ENCODE measurements at places on chromosomes 16 and 17. TPM values are rescaled to one million over a fixed set of nuclear protein-coding genes. Genes with fewer than 3 reads are reported as not detected.

CCDC200 gene
- not detected for total RNA-seq

MPP2 gene
- total RNA-seq, result 20.9 TPM

BEAN1 gene
- not detected for total RNA-seq

OR1A1 gene
- not detected for total RNA-seq

C16orf46 gene
- 1.9 TPM for total RNA-seq

GGT6 gene
- not detected for total RNA-seq

KRT20 gene
- 0.26 TPM for total RNA-seq

KRT28 gene
- total RNA-seq, result not detected

TBC1D3I gene
- not detected for total RNA-seq

SF3B3 gene
- total RNA-seq, result 91.8 TPM

CEMP1 gene
- 3.3 TPM for total RNA-seq

TBC1D3C gene
- total RNA-seq, result not detected

- H3K27me3 ChIP-seq, result no peaks in the 10 kb centered on the region
- H3K36me3 ChIP-seq, result no peaks in the 10 kb centered on the region
- H3K4me1 ChIP-seq, result no peaks in the 10 kb centered on the region
- no peak for DNase-seq
- H3K4me3 ChIP-seq, result no peak overlapping the region
Measured at GRCh38 chr17:41939044-41939692, 8.8 kb downstream of the ODAD4 start.

DNA sequence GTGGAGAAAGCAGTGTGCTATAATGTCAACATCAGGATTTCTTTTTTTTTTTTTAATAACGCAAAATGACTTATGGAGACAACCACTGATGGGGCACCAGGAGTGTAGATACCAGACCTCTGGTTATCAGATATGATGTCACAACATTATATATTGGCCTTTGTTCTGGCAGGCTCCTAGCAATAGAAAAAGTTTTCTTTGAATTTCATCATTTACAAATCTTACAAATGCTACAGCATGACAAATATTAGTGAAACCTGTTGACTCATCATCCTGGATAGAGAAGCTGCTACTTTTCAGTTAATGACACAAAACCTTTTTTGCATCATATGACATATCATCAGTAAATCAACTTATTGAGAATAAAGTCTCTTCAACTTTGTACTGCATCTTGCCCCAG is 6.1 kb downstream of the THUMPD1 start:
- DNase-seq, result no peak
- H3K36me3 ChIP-seq, result no peaks in the 10 kb centered on the region
- no peak overlapping the region for H3K27ac ChIP-seq
- no peak overlapping the region for H3K4me3 ChIP-seq

DNA sequence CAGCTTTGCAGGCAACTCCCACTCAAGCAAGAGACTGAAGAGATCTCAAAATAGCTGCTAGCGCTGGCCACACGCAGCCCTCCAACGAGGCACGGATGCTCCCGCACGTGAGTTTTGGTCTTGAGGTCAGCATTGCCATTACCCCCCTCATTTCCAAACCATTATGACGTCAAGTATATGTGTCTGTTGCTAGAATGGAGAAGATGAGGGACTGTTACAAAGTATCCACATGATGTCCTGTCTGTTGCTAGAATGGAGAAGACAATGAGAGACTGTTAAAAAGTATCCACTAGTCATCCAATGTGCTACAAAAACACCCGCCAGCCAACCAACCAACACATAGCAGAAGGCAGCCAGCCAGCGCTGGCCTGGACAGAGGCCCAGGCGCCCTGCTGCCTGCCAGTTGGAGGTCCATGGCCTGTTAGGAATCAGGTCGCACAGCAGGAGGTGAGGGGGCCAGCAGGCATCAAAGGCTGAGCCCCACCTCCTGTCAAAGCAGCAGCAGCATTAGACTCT is 24.8 kb downstream of the KLHDC4 start:
- H3K27ac ChIP-seq, result no peak overlapping the region
- no peaks in the 10 kb centered on the region for H3K27me3 ChIP-seq

- no peak overlapping the region for H3K4me3 ChIP-seq
- no peaks in the 10 kb centered on the region for H3K4me1 ChIP-seq
- no peak for DNase-seq
- no peaks in the 10 kb centered on the region for H3K36me3 ChIP-seq
- no peaks in the 10 kb centered on the region for H3K27me3 ChIP-seq
Measured at GRCh38 chr17:73744411-73744810, 100.2 kb upstream of the SDK2 start.

- H3K36me3 ChIP-seq, result no peaks in the 10 kb centered on the region
- DNase-seq, result no peak
- H3K4me1 ChIP-seq, result no peaks in the 10 kb centered on the region
- H3K27me3 ChIP-seq, result no peaks in the 10 kb centered on the region
- no peak overlapping the region for H3K4me3 ChIP-seq
- H3K27ac ChIP-seq, result no peak overlapping the region
Measured at GRCh38 chr17:75565618-75566017, 22.0 kb upstream of the MYO15B start.

DNA sequence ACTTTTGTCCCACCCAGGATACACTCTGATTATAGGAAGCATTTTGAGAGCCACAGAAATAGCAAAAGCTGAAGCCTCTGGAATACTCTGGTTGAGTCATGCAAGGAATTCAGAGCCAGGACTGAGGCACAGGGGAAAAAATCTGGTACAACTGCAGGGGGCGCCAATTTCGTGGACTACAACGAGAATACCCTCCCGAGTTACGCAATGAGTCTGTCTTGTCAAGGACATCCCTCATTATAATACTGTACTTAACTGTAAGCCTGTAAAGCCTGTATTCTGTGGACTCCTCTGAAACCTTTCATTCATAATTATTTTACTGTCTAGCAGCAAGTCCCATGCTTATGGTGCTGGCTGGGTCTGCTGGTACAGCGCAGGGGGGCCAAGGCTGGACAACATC is 7.8 kb downstream of the HOXB1 start:
- H3K4me3 ChIP-seq, result no peak overlapping the region
- no peaks in the 10 kb centered on the region for H3K4me1 ChIP-seq
- no peaks in the 10 kb centered on the region for H3K36me3 ChIP-seq
- no peak for DNase-seq

GRCh38 chr17:81386646-81387099 is 8.6 kb upstream of the BAHCC1 start:
- peak; percentile 72 for DNase-seq
- H3K4me1 ChIP-seq, result peaks cover 5% of the 10 kb centered on the region
- peak overlapping the region; percentile 99 for H3K27ac ChIP-seq
- H3K4me3 ChIP-seq, result peak overlapping the region; percentile 49

DNA sequence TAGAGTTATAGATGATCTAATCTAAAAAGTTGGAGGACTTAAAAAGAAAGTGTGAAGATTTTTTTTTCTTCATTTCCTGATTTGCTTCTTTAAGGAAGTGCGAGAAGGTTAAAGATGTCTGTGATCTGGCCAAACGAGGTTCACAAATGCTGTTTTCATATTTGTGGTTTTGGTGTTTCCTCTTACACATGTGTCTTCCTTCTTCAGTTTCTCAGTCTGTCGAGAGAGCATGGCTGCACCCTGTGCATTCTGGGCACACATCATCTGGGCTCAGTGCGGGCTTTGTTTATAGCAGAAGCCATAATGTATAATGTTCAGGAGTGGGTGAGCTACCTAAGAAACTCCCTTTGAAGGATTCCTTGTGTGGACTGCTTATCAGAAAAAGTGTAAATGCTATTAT is 260.4 kb upstream of the TBX2 start:
- DNase-seq, result no peak
- no peak overlapping the region for H3K4me3 ChIP-seq
- H3K36me3 ChIP-seq, result no peaks in the 10 kb centered on the region
- no peak overlapping the region for H3K27ac ChIP-seq

GRCh38 chr17:8574687-8575086 is 55.8 kb downstream of the MYH10 start:
- H3K27me3 ChIP-seq, result no peaks in the 10 kb centered on the region
- no peak overlapping the region for H3K4me3 ChIP-seq
- DNase-seq, result peak; percentile 20

GRCh38 chr16:89678258-89678657 is 8.2 kb upstream of the CDK10 start:
- H3K4me3 ChIP-seq, result no peak overlapping the region
- no peak overlapping the region for H3K27ac ChIP-seq
- DNase-seq, result no peak
- H3K36me3 ChIP-seq, result no peaks in the 10 kb centered on the region

DNA sequence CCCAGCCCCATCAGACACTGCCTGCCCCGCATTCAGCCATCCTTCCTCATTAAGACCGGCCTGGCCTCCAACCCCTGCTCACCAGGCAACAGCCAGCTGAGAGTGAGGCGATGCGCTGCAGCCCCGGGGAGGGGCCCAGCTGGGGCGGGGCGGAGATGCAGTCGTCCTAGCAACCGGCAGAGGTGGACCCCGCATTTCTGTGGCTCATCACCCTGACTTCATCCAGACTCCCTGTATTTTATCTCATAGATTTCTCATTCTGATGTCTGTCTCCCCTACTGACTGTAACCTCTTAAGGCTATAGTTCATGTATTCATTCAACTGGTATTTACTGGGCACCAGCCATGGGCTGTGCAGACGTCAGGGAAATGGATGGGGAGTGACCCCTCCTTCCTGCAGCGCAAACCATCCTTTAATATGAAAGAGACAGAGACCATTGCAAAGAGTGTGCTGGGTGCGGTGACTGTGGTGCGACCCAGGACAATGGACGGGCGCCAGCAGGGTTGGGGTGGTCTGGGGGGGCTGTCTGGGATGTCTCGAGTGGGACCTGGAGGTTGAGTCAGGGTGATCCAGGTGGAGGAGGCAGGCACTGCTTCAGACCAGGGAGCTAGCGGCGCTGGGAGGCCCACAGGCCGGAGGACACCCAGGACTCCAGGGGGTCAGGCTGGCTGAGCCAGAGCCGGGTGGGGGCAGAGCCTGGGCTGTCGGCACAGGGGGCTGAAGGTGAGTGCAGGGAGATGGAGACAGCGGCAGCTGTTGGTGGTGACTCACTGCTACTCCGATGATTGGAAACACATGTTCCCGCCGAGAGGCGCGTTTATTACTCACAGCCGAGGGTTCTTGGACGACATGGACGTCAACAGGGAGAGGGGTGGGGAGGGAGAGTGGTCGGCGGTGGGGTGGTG is 10.5 kb upstream of the TIMP2 start:
- H3K4me3 ChIP-seq, result no peak overlapping the region
- H3K27me3 ChIP-seq, result no peaks in the 10 kb centered on the region
- H3K27ac ChIP-seq, result peak overlapping the region; percentile 99
- peak; percentile 89 for DNase-seq
- peaks cover 19% of the 10 kb centered on the region for H3K4me1 ChIP-seq

DNA sequence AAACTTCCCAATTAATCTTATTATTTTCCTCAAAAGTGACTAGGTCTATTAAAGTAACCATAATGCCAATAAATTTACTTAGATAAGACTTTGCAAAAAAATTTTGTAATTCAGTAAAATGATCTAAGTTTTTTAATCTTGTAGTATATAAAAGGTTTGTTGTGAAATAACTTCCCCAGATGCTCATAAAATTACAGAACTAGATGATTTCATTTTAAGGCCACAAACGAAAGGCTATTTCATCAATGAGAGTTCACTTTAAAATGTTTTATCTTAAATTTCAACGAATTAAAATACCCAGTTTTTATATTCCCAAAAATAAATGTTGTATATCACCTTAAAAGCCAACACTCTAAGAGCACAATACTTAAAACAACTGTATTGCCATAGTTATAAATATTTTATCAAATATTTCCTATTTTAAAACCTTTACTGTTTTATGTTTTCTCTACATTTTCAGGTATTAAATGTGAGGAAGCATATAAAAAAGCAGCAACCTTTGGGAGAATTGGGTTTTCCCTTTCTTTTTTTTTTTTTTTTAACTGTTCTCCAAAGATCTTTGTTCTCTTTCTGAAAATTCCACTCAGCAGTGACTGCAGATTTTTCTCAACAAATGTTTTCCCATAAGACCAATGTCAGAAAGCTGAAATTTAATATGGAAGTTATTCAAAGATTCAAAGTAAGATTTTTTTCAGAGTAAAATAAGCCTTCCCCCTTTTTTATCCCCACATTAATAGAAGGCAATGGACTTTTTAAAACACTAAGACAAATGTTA is 169.9 kb downstream of the CYB561 start:
- no peak overlapping the region for H3K4me3 ChIP-seq
- H3K4me1 ChIP-seq, result no peaks in the 10 kb centered on the region
- no peaks in the 10 kb centered on the region for H3K27me3 ChIP-seq
- no peaks in the 10 kb centered on the region for H3K36me3 ChIP-seq
- H3K27ac ChIP-seq, result no peak overlapping the region
- no peak for DNase-seq

DNA sequence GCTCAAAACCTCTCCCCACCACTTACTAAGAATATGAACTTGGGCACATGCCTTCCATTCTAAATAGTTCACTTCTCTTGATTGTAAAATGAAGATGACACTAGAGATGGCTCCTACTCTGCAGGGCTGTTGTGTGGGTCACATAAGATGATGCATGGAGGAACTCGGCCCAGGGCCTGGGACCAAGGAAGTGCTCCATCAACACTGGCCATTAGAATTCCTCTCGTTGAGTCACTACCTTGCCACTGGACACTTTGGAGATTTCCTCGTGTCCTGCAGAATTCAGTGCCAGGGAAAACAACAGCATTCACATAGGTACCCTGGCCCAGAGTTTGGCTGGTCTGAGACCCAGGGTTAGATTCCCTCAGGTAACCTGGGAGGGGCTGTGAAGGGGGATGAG is 18.6 kb downstream of the HNF1B start:
- no peak overlapping the region for H3K27ac ChIP-seq
- H3K4me3 ChIP-seq, result no peak overlapping the region
- no peaks in the 10 kb centered on the region for H3K4me1 ChIP-seq
- DNase-seq, result no peak

GRCh38 chr16:70703041-70703834 is 17.4 kb upstream of the MTSS2 start:
- H3K27me3 ChIP-seq, result no peaks in the 10 kb centered on the region
- H3K4me1 ChIP-seq, result peaks cover 20% of the 10 kb centered on the region
- DNase-seq, result peak; percentile 78
- H3K4me3 ChIP-seq, result no peak overlapping the region
- peak overlapping the region; percentile 96 for H3K27ac ChIP-seq

DNA sequence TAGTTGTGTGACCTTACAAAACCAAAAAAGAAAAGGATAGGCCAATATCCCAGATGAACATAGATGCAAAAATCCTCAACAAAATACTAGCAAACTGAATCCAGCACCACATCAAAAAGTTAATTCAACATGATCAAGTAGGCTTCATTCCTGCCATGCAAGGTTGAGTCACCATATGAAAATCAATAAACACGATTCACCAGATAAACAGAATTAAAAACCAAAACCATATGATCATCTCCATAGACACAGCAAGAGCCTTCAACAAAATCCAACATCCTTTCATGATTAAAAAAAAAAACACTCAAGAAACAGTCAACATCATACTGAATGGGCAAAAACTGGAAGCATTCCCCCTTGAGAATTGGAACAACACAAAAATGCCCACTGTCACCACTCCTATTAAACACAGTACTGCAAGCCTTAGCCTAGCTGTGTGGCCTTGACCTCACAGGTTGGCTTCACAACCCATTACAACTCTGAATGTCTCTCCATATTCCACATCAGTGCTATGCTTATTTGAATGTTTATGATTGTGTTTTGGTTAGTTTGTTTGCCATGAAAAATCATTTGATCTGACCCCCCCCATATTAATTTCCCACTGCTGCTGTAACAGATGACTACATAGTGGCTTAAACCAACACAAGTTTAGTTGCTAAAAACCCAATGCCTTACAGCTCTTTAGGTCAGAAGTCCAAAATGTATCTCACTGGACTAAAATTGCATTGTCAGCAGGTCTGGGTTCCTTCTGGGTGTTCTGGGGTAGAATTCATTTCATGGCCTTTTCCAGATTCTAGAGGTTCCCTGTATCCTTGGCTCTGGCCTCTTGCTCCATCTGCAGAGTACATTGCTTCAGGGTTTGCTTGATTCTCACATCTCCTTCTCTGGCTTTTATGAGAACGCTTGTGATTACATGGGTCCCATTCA is 257.1 kb upstream of the DYNLRB2 start:
- H3K27ac ChIP-seq, result no peak overlapping the region
- DNase-seq, result no peak
- H3K4me3 ChIP-seq, result no peak overlapping the region
- no peaks in the 10 kb centered on the region for H3K27me3 ChIP-seq
- no peaks in the 10 kb centered on the region for H3K4me1 ChIP-seq
